DMS 273 treated with DMSO at 0.1 percent for 48 hours (cell line): ENCODE measurements at places on chromosomes 4 and X.

GRCh38 chrX:153327561-153327960, 6.0 kb upstream of the PNMA6F start:
- no peak for DNase-seq

GRCh38 chrX:3522101-3522650, 175.7 kb upstream of the MXRA5 start:
- DNase-seq, result no peak

GRCh38 chrX:118734909-118735308, 7.5 kb downstream of the IL13RA1 start:
- DNase-seq, result no peak

GRCh38 chr4:116027311-116027710, 913.9 kb upstream of the NDST4 start:
- no peak for DNase-seq
